Suprapubic skin (tissue), 4 donors: ENCODE measurements at places on chromosomes 12 and 14. TPM values are rescaled to one million over a fixed set of nuclear protein-coding genes. Genes with fewer than 3 reads are reported as not detected.

- no peaks in the 10 kb centered on the region for H3K4me1 ChIP-seq
- no peak for DNase-seq
- H3K36me3 ChIP-seq = no peaks in the 10 kb centered on the region
Observed at GRCh38 chr14:27938392-27938791, 828.2 kb upstream of the FOXG1 start.

DNA sequence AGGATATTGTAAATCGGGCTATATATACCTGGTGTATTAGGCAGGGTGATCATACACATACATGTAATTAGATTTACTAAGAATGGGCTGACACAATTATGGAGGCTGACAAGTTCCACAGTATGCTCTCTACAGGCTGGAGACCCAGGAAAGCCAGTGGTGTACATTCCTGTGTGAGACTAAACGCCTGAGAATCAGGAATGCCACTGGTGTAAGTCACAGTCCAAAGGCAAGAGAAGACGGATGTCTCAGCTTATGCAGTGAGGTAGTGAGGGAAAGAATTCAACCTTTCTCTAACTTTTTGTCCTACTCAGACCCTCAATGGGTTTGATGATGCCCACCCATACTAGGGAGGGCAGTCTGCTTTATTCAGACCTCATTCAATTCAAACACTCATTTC lies 57.1 kb downstream of the METTL25 start:
- no peak for DNase-seq
- no peaks in the 10 kb centered on the region for H3K36me3 ChIP-seq
- no peaks in the 10 kb centered on the region for H3K4me1 ChIP-seq
- no peak overlapping the region for H3K4me3 ChIP-seq
- no peaks in the 10 kb centered on the region for H3K27me3 ChIP-seq

Gene MRPS35
- 65.8 TPM for total RNA-seq

DNA sequence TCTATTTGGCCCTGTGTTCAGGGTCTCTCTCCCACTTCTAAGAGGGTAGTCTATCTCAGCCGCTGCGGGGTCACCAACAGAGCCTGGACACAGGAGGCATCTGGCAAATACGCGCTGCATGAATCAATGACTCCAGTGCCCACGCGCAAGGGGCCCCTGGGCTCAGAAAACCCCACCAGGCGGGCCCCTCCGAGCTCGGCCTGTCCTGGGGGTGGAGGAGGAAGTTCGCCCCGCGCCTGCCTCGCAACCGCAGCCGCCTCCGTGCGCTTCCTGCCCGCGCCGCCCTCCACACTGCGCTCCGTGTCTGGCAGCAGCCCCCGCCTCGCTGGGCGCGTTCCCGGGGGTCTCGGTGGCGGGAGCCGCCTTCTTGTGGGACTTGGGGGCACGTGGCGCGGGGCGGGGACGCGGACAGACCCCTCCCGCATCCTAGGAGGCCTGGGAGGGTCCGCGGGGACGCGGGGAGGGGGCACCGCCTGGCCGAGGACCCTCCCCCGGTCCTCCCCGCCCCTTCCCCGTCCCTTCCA lies 811 bp upstream of the FBRSL1 start:
- no peaks in the 10 kb centered on the region for H3K36me3 ChIP-seq
- H3K4me1 ChIP-seq = peaks cover 46% of the 10 kb centered on the region
- H3K27me3 ChIP-seq = no peaks in the 10 kb centered on the region

Gene TAS2R50
- 4.8 TPM for total RNA-seq

DNA sequence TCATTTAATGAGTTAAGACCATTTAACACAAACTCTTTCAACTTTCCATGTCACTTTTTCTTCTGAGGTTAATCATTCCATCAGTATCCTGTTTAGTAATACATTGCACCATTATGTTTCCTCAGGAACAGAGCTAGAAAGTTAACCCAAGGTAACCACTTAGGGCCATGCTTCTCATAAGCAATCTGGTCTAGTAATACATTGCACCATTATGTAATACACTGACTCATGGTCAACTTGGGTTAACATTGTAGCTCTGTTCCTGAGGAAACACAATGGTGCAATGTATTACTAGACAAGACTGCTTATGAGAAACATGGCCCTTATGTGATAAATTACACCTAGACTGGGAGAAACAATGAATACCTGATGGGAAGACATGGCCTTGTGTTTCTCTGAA lies 21.7 kb downstream of the ERH start:
- peaks cover 45% of the 10 kb centered on the region for H3K36me3 ChIP-seq
- no peak for DNase-seq
- no peaks in the 10 kb centered on the region for H3K27me3 ChIP-seq
- no peak overlapping the region for H3K27ac ChIP-seq
- no peaks in the 10 kb centered on the region for H3K4me1 ChIP-seq

- peak; percentile 85 for DNase-seq
- peaks cover 85% of the 10 kb centered on the region for H3K4me1 ChIP-seq
- peaks cover 16% of the 10 kb centered on the region for H3K36me3 ChIP-seq
- H3K4me3 ChIP-seq = peak within 1 kb of the TSS; percentile 63
- no peaks in the 10 kb centered on the region for H3K27me3 ChIP-seq
Observed at GRCh38 chr14:24310646-24311604, at the start of gene LTB4R. LTB4R (plus strand) TSS chr14:24311502; CDS start chr14:24315652, 4,150 bp downstream.

- no peak for DNase-seq
- no peak overlapping the region for H3K4me3 ChIP-seq
- no peaks in the 10 kb centered on the region for H3K27me3 ChIP-seq
- peaks cover 51% of the 10 kb centered on the region for H3K4me1 ChIP-seq
Observed at GRCh38 chr14:74888164-74889158, 6.7 kb downstream of the DLST start.

- DNase-seq = peak; percentile 76
- H3K4me3 ChIP-seq = no peak overlapping the region
- no peaks in the 10 kb centered on the region for H3K36me3 ChIP-seq
- H3K27me3 ChIP-seq = peaks cover 42% of the 10 kb centered on the region
- H3K27ac ChIP-seq = no peak overlapping the region
Observed at GRCh38 chr14:99731547-99732435, 47.7 kb downstream of the CYP46A1 start.

- H3K4me1 ChIP-seq = peaks cover 62% of the 10 kb centered on the region
- H3K27me3 ChIP-seq = no peaks in the 10 kb centered on the region
- no peaks in the 10 kb centered on the region for H3K36me3 ChIP-seq
- H3K4me3 ChIP-seq = no peak overlapping the region
Observed at GRCh38 chr14:35332517-35333263, 40.5 kb downstream of the PSMA6 start.

- H3K4me1 ChIP-seq = no peaks in the 10 kb centered on the region
- H3K36me3 ChIP-seq = no peaks in the 10 kb centered on the region
- no peak for DNase-seq
- H3K4me3 ChIP-seq = no peak overlapping the region
Observed at GRCh38 chr14:104326848-104327247, 188.5 kb downstream of the KIF26A start.

Gene ADAM20
- 0.76 TPM for total RNA-seq

Gene C12orf42
- total RNA-seq = not detected

Gene LDHB
- 73.8 TPM for total RNA-seq

Gene NRL
- total RNA-seq = 2.2 TPM

Gene SLC5A8
- not detected for total RNA-seq

DNA sequence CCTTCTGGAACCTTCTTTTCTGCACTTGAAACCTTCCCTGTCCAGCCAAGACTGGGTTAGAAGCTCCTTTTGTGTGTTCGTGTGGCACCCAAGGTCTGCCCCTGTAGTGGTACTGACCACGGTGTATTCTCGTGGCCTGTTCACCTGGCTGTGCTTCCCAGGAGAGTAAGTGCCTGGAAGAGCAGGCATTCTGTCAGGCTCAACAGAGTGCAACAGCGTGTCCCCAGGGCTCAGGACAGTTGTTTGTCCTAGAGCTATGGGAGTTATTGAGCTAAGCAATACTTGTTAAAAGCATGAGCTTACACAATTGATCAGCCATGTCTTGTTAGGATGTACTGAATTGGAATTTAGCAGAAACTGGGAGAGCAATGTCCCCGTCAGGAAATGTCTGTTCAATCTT lies 12.9 kb upstream of the SLC38A2 start:
- peaks cover 73% of the 10 kb centered on the region for H3K4me1 ChIP-seq
- H3K27ac ChIP-seq = peak overlapping the region; percentile 97
- H3K27me3 ChIP-seq = no peaks in the 10 kb centered on the region

DNA sequence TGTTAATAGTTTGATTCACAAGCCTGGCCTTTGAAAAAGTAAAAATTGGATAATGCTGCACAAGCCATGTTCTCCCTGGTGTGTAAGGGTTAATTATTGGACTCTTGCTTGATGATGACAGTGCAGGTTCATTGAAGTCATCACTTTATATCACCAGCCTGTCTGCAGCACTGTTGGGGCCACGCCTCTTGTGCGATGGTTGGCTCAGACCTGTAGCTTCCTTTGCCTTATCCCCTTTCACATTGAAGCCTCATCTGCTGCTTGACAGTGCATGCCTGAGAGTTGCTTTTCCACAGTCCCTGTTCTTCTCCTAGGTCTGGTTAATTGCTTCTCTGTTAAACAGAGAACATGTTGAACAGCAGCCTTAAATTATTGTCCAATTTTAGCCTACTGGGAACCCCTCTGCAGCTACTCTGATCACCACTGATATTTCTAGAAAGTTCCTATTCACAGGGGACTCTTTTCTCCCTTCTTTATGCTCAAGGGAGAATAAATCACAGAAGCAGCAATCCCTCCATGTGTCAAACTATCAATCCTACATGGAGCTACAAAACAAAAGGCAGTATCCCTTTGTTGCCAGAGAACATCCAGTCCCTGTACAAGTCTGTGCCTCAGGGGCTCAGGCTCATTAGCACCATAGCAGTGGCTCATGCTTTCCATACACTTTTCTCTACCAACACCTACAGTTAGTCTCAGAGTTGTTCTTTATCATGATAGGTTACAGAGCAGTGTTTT lies 322.1 kb downstream of the RGS6 start:
- no peak for DNase-seq
- H3K27ac ChIP-seq = no peak overlapping the region
- no peaks in the 10 kb centered on the region for H3K4me1 ChIP-seq
- H3K4me3 ChIP-seq = no peak overlapping the region
- no peaks in the 10 kb centered on the region for H3K27me3 ChIP-seq
- no peaks in the 10 kb centered on the region for H3K36me3 ChIP-seq
